ENCODE measurements at places on chromosomes 7 and 10.

DNA sequence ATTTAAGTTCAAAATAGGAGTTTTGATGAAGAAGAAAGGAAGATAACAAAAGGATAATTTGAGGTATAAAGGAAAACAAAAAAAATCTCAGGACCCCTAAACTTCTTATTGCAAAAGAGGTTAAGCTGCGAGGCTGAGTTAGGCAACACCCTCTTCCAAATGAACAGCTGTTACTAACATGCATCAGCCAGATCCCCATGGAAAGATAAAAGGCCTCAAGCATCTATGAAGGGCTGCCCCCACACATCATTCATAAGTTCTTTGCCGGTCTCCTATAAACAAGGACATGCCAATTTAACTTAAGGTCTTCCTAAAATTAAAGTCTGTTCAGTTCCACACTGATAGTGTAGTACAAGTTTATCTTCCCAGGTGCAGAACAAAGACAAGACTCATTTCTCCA is 75.8 kb upstream of the IMMP2L start:
- no peak for DNase-seq

- no peak for DNase-seq
Measured at GRCh38 chr10:67903581-67903980, 19.1 kb downstream of the SIRT1 start.

GRCh38 chr10:77565590-77566023 is 72.0 kb downstream of the KCNMA1 start:
- DNase-seq: no peak

GRCh38 chr7:26574476-26574875 is 282.8 kb downstream of the SNX10 start:
- no peak for DNase-seq

DNA sequence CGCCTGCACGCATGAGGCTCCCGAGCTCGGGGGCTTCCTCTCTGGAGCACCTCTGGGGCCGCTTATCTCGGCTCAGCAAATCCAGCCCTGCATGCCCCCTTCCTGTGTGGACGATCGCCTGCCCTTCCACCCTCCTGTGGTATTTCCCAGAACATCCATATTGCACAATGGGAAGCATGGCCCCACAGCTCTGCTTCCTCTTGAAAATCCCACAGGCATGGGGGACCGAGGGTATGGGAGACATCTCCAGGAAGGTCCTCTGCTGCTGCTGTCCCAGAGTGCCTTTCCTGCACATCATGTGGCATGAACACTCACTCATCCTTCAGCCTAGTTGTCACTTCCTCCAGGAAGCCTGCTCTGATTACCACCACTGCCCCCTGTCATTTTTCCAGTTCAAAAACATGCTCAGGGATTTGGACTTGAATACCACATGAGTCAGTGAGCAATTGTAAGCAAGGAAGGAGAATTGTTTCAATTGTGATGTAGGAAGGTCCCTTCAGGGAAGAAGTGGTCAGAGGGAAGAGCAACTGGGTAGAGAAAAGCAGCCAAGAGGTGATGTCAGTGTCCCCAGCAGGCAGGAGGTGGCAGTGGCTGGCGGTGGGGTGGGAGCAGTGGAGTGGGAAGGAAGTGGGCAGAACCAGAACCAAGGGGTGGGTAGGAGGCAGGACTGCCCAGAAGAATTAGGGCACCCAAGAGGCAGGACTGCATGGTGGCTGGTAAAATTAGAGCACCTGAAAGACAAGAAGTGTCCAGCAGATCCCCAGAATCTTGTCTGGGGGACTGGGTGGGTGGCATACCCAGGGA is 67.5 kb upstream of the ZMIZ1 start:
- no peak for DNase-seq

DNA sequence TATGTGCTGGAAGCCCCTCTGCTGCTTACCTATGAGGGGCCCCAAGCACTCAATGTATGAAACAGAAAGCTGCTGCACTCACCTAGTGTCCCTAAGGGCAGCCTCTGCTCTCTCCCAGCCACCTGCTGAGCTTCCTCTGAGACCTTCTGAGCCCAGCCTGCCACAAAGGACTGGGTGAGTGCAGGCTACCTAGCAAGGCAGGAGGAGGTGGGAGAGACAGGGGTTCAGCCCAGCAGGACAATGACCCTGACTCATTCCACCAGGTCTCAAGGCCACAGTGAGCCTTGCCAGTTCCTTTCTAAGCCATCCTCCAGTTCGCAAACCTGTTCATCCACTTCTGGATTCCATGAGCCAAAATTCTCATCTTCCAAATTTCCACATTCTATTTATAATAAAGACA is 16.3 kb downstream of the VOPP1 start:
- DNase-seq: no peak

DNA sequence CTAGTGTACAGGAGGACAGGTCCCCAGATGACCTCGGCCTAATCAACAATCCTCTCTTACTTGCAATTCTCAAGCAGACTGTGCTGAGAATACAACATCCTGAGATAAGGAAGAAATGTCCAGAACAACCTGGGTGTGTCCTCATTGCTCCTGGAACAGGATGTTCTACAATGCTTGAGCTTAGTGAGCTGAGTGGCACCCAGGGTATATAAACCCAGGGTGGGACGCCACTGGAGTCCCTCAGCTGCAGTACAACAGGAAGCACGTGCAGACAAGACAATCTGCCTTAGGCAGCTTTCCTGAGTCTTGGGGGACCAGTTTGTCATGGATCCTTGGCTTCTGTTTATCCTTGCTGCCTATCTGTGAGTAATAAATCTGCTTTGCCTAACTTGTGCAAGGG is 27.7 kb upstream of the SLC25A13 start:
- no peak for DNase-seq

- no peak for DNase-seq
Measured at GRCh38 chr7:82257118-82257695, 186.4 kb downstream of the CACNA2D1 start.

- no peak for DNase-seq
Measured at GRCh38 chr10:29470843-29471543, 163.8 kb downstream of the SVIL start.

DNA sequence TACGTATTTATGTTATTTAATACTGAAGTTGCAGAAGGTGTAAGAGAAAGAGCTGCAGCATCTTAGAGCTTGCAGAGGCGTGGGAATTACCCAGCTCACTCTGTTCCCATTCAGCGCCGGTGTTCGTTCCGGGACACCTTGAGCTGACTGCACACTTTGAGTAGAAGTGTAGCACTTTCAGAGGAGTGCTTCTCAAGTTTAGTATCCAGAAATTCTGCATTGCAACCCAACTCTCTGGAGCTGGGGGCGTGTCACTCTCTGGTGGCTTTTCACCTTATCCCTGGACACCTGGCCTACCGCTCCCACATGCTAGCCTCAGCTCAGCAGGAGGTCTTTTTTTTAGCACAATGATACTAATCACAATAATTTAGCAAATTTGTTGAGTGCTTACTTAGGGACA is 66.4 kb upstream of the SHH start:
- no peak for DNase-seq

DNA sequence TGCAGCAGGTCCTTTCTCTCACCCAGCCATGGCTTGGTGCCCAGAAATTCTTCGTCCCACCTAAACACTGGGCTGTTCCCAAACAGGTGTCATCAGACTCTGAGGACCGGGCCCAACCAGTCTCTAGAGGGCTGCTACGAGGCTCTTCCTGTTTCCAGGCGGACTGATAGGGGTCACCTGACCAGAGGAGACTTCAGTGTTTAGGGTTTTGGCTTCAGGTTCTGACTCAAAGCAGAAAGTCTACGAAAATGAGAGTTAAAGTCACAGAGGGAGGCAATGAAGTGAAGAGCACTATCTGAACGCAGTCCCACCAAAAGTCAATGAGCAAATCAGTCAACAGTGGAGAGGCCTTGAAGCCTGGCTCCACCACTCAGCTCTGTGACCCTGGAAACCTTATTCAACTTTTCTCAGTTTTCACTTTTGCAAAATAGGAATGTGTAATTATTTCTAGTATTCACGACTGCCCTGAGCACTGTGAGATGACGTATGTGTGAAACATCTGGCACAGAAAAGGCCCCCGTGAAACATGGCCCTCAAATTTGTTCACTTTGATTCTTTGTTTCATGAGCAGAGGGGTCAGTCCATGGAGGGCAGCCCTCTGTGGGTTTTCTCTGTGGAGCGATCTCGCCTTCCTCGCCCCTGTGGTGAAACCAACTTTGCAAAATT is 189.9 kb upstream of the PDE1C start:
- no peak for DNase-seq

DNA sequence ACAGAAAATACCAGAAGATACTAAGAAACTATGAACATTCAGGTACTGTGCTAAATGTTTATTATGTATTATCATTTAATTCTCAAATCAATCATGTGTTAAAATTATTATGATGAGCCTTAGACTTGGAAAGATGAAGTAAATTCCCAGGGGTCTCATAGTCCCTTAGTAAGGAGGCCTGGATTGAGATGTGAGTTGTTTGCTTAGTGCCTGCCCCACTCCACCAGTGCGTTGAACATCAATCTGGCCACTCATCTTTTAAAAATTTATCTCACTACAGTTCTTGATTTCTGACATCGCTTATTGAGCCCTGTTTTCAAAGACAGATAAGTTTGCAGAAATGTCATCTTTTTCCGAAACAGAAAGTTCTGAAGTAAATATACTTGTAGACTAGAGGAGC is 618.4 kb upstream of the SEMA3D start:
- no peak for DNase-seq

DNA sequence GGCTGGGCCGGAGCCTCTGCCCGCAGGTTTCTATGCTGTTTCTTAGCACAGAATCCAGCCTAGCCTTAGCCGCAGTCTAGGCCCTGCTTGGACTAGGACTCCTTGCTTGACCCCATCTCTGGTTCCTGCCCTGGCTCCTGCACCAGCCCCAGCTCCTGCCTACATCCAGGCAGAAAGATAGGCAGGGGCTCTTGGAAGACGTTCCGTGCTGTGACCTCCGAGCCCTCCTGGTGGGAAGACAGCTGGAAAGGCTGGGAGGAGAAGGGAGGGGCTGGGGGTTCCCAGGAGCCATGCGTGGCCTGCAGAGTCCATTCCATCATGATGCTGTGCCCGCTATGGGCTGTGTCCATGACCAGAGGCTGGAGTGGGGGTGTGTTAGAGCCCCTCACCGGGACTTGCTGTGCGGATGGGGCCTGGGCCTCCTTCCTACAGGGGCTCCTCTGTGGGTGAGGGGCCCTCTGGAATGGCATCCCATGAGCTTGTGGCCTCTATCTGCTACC is 26.2 kb downstream of the RAMP3 start:
- DNase-seq: peak; percentile 15

DNA sequence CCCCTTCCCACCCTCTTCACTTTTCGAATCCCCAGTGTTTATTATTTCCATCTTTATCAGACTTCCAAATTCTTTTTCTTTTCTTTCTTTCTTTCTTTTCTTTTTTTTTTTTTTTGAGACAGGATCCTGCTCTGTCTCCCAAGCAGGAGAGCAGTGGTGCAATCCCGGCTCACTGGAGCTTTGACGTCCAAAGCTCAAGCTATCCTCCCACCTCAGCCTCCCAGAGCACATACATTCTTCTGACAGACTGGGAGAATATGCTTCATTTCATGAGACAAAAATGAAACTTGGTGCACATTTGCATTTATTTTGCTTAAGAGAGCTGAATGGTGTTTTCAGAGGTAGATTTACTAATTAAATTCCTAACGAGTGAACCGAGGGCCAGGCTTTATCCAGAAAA is 80.1 kb upstream of the FZD8 start:
- DNase-seq: no peak

DNA sequence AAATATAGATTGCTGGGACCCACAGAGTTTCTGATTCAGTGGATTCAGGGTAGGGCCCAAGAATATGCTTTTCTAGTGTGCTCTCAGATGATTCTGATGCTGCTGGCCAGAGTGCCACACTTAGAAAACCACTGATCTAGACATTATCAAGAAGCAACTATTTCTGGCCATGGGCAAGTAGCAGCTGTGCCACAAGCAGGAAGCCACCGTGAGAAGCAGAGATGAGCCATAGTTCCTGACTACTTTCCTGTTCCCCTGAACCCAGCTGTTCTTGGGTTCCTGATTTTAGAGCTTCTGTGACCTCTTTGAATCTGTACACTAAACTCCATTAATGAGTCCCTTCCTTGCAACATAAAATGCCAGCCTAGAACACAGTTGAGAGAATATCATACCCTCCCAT is 38.1 kb upstream of the PIK3AP1 start:
- DNase-seq: peak; percentile 54

DNA sequence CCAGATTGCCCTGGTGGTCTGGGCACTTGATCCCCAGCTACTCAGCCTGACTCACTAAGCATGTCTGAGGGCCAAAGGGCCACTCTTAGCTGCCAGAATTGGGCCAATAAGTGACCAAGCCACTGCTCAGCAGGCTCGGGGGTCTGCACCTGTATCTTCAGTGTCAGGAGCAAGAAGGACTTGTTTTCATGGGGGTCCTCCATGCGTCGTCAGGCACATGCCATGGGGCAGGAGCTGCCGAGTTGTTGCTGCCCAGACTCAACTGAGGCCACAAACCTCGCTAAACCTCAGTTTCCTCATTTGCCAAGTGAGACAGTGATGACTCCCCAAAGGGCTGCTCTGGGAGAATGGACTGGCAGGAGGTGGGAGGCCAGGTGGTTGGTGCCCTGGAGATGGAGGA is 158.6 kb upstream of the GDF10 start:
- no peak for DNase-seq

DNA sequence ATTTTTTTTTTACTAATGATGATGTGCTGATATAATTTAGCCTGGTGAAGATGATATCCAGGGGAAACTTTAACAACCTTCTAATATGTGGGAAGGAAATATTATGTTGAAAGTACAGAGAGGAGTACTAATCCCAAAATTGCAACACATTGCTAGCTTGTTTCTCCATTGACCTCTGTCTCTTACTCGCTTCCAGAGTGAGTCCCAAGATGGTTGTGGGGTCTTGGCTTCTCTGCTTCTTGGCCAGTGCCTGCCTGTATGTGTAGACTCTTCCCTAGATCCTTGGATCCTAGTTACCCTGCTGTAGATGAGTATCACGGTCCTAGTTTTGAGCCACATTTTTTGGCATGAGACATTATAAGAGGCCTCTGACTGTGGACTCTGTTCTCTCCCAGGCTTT is 17.5 kb downstream of the BMPER start:
- DNase-seq: no peak

GRCh38 chr7:85711894-85712293 is 525.0 kb upstream of the SEMA3D start:
- no peak for DNase-seq

DNA sequence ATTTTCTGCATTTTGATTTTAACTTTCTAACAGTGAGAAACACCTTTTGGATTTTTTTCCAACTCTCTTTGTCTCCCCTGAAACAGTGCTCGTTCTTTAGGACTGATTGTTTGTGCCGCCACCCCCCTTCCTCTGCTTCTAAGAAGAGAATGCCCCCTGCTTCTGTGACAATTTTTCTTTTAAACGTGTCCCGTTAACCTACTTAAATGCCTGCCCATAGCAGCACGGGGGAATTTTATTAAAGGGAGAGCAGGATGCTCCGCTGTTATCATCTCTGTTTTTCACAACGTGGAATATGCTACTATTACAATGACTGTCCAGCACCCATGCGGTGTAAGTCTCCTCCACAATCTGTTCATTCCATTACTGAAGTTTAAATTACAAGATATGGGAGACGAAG is 67.8 kb downstream of the SVIL start:
- DNase-seq: no peak
